ENCODE measurements at places on chromosomes 6 and 20.

DNA sequence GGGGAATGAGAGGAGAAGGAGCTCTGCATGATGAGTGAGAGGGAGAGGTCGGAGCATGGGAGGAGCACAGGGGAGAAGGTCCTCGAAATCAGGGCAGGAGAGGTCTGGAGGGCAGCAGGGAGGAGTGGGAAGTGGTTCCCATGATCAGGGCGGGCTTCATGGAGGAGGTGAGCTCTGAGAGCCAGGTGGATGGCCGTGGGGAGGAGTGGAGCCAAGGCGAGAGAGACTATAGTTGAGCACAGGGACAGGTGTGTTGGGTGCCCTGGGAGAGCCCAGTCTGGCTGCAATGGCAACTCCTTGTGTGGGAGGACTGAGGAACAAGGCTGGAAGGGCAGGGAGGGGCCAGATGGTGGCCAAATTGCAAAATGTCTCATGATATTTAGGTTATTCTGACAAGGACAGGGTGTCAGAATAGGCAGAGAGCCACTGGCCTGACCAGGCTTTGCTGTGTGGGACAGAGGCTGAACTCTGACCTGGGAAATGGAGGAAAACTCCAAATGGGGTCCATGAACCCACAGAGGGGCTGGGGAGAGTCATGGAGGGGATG lies 21.4 kb downstream of the TTBK1 start:
- DNase-seq, result no peak

DNA sequence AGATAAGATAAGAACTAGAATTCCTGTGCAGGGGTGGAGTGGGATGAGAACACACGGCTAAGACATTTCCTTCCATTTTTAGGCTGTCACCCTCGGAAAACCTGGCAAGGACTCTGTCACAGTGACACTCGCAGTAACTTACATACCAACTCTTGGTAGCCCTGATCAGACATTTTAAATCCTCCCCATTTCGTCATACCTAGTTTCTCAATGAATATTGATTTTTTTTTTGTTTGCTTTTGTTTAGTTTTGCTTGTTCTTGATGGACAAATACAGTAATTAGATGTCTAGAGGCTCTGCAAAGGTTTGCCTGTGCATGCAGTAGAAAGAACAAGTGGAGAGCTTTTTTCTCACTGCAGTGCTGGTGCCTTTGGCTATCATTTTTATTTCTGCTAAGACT lies 213.0 kb upstream of the FAM83B start:
- no peak for DNase-seq

- no peak for DNase-seq
Observed at GRCh38 chr6:55870181-55870813, 5.1 kb downstream of the BMP5 start.

- DNase-seq, result no peak
Observed at GRCh38 chr6:41716516-41717391, 18.7 kb downstream of the TFEB start.

GRCh38 chr6:46203391-46204177 lies 32.8 kb upstream of the ENPP5 start:
- DNase-seq, result no peak

DNA sequence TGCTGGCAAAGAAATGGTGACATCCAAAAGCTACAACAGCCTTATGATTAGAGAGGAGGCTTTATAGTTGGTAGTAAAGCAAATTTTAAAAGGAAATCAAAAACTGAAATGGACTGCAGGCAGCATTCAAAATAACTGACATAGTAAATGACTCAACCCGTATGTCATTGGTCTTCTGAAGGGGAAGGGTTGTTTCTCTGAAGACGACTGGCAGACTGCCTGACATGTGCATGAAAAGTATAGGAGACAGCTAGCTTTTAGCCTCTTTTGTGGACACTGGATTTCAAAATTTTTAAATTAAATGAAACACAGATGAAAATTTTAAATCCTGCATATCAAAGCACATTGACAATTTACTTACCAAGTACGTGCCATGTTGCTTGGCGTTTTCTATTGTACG lies 90.7 kb downstream of the TRMT6 start:
- no peak for DNase-seq

GRCh38 chr6:108170332-108171290 lies 4.8 kb downstream of the NR2E1 start:
- no peak for DNase-seq

DNA sequence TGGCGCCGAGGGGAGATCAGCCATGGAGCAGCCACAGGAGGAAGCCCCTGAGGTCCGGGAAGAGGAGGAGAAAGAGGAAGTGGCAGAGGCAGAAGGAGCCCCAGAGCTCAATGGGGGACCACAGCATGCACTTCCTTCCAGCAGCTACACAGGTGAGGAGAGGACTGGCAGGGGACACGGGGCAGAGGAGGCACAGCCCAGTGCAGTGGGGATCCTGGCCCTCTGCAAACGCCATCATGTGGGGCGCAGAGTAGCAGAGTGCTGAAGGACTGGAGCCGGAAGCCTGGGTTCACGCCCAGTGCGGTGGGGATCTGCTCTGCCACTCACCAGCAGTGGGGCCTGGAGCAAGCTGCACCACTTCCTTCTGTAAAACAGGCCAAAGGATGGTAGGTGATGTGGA lies 41.1 kb upstream of the FANCE start:
- no peak for DNase-seq

Data from H54 (cell line).